ENCODE measurements at places on chromosomes 11 and 22. TPM values are rescaled to one million over a fixed set of nuclear protein-coding genes. Genes with fewer than 3 reads are reported as not detected.

Gene ADM2
- total RNA-seq = under 0.01 TPM

Gene SEC14L3
- total RNA-seq = not detected

- DNase-seq = no peak
These were observed 3.0 kb downstream of the PKP3 start for GRCh38 chr11:396948-397548.

DNA sequence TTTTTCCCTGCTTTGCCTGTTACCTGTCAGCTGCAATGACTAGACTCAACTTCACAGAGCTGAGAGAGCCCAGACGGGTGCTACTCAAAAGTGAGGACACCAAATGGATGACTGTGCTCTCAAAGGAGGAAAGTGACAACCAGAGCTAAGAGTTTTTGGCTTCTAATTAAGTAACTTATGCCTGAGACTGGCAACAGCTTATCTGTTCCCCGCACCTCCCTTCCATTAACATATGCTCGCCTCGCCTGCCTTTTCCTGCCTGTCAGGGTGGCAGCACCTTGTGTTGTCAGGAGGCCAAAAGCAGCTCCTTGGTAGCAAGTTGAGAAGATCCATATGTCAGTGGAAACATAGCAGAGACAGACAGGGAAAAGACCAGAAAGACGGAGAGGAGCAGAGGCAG lies 573.9 kb upstream of the KIRREL3 start:
- no peak for DNase-seq

Gene CHRNA10
- 0.83 TPM for total RNA-seq

DNA sequence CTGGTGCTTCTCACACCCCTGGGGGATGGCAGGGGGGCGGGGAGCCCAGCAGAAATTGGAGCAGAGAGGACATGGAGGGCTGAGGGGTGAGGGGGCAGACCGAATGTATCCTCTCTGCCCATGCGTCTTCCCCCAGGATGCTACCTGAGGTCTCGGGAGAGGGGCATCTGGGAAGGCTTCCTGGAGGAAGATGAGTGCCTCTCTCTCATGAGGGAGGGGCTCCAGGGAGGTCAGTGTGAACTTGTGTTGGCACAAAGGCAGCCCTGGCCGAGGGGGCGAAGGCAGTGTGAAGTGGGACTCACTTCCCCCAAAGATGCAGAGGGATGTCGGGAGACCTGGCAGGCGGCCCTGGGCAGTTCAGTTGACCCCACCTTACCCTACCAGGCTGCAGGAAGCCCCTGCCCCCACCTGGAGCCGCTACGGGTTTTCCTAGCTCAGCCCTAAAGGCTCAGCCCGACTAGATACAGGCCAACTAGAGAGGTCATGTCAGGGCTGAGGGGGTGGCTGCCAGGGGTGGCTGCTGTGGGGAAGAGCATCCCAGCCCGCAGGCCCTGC lies 10.4 kb downstream of the ASCL2 start:
- peak; percentile 70 for DNase-seq

Gene TRPM5
- total RNA-seq = not detected

DNA sequence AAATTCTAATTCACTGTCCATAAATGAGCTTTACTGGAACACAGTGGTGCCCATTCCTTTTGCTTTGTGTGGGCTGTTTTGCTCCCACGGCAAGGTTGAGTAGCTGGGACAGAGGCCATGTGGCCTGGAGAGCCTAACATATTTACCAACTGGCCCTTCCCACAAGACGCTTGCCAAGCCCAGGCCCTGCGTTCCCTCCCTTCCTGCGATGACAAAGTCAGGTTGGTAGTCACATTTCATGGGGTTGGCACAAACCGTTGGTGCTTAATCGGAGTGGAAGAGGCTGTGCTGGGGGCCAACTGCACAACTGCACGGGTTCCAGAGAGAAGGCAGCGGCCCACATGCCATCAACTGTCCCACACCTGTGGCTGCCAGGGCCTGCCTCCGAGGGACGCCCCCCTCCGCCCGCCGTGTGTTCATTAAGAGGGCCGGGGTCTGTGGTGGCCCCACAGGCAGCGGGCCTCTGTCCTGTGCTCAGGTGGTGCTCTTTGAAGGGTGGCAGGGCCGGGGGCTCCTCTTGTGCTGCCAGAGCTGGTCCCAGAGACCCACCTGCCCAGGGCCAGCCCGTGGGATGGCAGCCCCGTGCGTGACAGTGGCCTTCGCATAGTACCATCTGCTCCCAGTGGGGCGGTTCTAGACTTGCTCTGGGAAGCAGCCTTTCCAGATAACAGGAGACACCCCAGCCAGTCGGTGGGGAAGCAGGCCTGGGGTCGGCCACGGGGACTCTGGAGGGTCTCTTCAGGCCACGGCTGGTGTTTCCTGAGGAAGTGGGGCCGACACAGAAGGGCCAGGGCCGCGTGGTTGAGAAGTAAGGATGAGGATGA lies 81.5 kb upstream of the CLDN5 start:
- DNase-seq = no peak

Gene WBP2NL
- 0.33 TPM for total RNA-seq

DNA sequence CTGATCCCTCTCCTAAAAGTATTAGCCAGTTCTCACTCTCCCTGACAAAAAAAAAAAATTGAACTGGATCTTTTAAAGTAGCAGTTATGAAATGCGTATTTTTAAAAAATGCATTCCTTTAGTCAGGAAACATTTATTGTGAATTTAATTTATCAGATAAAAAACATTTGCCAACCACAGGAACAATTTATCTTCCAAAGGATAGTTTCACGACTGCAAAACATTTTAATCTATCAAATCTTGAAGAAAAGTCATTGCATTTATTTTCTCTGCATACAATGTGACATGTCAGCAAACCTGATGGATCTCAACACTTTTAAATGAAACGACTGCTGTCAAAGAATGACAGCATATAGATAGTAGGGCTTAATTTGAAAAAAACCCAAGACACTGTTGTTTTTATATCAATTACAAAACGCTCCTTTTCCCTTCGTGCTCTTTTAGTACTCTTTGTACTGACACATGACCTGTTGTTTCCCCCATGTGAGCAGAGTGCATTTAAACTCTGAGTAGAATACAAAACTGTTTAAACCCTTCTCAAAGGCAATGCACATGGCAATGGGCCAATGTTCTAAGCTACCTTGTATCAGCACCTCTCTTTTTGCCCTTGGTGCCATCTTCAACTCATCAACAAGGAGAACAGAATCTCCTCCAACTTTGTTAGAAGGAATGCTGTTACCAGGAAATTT lies 107.0 kb downstream of the ATG16L2 start:
- DNase-seq = no peak

DNA sequence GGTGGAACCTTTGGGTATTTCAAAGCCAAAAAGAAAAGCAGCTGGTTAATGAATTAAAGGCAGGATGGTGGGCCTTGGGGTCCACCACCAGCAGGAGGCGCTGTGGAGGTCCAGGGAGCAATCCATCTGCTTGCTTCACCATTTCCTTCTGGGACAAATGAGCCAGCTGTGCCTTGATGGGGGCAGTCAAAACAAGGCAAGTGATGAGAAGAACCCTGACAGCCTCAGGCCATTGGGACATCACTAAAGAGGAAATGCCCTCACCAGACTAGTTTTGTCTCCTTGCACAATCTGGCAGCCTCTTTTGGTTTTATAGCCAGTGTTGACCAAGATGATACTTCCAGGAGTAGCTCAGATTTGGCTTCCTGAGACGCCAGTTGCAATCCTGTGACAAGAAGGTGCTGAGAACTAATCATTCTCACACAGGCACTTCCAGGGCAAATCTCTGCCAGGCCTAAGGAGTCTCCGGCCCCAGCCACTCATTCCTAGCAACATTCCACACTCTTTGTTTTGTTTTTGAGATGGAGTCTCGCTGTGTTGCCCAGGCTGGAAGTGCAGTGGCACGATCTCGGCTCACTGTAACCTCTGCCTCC lies 38.2 kb upstream of the WEE1 start:
- peak; percentile 96 for DNase-seq

DNA sequence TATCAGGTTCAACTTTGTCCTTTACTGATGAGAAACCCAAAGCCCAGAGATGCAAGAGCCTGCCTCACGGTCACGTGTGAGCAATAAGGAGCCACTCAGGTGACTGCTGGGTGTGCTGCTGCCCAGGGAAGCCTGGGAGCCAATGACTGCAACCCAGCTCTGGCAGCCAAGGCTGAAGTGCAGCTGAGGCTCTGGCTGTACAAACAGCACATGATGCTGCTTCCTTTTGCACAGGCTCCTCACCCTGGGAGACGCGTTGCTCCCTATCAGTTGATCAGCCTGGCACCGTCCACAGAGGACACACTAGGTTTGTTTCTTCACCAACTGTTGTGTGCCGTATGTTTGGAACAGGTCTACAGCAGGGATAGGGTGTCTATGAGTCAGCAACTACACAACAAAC lies 168.7 kb downstream of the EFCAB6 start:
- peak; percentile 57 for DNase-seq

Gene CARNS1
- total RNA-seq = 1.6 TPM

DNA sequence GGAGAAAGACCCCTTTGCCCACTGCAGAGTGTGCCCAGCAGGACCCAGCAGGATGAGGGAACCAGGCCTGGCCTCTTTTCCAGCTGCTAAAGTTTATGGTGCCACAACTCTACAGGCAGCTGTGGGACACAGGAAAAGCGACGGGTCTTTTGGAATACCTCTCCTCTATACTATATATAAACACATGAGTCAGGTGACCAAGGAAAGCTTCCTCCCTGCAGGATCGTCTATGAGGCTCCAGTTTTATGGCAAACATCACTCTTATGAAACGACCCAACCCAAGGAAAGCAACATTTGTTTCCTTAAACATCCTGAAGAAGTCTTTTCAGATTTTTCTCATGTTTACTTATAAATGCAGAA lies 102.8 kb upstream of the AKIP1 start:
- no peak for DNase-seq

DNA sequence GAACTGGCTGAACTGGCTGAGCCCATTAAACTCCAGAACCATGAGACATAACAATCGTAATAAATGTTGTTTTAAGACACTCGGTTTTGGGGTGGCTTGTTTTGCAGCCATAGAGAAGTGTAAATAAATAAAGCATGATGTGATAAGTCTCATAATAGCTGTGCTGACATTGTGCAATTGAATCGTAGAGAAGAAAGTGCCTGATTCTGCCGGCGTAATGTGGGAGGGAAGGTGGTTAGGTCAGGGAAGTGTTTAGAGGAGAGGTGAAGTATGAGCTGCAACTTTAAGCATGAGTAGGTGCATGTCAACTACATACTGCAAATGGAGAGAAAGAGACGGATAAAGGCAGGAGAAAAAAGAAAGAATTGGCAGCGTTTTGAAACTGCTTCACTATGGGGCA lies 217.1 kb downstream of the BLID start:
- no peak for DNase-seq

DNA sequence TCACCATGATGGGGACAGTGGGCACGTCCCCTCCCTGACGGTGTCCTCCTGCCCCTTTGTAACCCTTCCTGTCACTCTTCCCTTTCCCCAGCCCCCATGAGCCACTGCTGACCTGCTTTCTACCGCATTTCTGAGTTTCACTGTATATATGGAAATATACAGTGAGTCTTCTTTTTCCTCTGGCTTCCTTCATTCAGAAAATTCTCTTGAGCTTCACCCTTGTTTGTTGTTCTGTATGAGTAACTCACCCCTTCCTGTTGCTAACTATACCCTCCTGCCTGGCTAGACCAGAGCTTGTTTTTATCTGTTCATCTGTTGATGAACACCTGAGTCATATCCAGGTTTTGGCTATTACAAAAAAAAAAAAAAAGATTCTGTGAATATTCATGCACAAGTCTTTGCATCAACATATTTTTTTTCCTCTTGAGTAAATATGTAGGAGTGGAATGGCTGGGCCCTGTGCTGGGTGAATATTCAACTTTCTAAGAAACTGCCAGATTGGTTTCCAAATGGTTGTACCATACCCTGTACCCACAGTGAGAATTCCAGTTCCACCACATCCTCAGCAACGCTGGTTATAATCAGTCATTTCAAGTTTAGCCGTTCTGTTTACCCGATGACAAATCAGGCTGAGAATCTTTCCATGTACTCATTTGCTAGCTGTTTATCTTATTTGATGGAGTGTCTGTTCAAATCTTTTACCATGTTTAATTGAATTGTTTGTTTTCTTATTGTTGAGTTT lies 62.0 kb downstream of the IGF2 start:
- no peak for DNase-seq

GRCh38 chr11:73295241-73295995 lies 12.7 kb upstream of the ARHGEF17 start:
- DNase-seq = no peak

Gene PTPRJ
- total RNA-seq = 14.1 TPM

Gene SAA1
- total RNA-seq = 1.3 TPM

Gene TNNI2
- total RNA-seq = not detected

DNA sequence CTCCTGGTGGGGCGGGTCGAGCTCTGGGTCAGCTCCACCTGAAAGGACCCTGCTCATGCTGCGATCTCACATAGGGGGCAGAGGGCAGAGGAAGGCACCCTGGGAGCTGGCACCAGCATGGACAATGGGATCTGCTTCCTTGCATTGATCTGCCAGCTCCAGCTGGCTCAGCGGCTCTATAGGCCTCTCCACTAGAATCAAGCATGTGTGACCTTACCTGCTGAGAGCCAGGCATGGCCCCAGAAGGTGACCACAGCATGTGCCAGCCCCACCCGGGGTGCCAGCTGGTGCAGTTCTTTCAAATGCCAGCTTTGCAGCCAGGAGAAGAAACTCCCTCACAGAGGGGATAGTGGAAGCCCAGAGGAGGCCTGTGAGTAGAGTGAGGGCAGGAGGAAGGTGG lies 22.0 kb upstream of the KLHL35 start:
- DNase-seq = no peak

Gene ART1
- not detected for total RNA-seq

DNA sequence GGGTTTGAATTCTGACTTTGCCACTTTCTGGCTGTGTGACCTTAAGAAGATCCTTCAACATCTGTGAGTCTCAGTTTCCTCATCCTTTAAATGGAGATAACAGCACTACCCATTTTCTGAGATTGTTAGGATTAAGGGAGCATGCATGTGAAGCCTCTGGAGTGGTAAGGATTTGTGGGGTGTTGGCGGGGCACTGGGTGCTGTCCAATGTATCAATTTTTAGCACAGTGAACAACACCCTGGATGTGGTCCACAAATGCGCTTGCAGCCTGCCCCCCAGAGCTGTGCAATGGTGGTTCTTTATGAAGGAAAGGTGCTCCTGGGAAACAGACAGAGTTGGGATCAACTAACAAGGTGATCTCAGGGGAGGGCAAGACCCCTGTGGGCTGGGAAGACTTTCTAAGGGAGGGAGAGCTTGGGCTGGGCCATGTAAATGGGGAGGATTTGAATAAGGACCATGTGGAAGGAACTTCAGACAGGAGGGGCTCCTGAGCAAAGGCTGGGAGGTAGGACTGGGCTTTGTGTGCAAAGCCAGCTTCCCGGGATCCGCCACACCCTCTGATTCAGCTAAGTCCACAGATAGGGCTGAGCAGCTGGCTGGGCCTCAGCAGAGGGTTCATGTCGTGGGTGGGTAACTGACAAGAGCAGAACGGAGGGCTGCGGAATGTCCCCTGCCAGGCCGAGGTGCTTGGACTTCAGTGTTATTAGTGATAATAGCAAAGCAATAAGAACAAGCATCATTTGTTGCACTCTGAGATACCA lies 22.7 kb upstream of the RASD2 start:
- DNase-seq = no peak
